Naive thymus-derived CD4-positive, alpha-beta T cell (primary cell): ENCODE measurements at places on chromosomes 5 and 9.

- DNase-seq = no peak
Measured at GRCh38 chr5:157088342-157088990, 20.4 kb downstream of the HAVCR2 start.

DNA sequence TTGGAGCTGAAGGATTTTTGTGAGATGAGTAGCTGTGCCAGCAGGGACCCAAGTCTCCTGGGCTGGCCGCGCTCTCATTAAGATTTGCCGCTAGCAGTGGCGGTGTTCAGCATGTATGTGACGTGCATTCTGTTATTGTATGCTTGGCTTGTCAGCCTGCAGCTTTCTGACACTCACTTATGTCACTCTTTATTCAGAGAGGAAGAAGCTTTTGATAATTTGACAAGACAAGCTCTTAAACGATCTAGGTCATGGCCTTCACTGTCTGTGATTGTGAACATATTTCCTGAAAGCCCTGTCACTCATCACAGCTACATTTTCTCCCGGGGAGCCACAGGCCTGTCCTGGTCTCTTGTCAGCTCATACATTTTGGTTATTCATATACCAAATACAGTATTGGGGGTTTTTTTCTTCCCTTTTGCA lies 98.2 kb upstream of the GRHPR start:
- no peak for DNase-seq

GRCh38 chr5:149062371-149063016 lies 368 bp downstream of the SH3TC2 start:
- no peak for DNase-seq

DNA sequence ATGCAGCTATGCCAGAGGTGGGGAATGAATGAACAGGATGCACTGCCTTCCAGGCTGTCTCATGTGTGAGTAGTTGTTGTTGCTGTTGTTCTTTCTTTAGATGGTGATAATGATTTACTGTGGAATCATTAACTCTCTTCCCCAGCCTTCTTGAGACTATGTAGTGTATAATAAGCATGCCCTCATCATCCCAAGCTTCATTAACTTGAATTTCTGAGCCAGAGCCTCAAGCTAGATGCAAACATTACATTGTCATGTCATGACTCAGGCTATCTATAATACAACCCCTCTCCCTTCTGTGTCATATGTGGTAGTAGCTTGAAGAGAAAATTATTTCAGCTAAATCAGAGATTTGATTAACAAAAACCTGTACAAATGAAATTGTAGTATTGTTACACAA lies 10.0 kb upstream of the ADAMTSL1 start:
- DNase-seq = no peak

GRCh38 chr9:134055981-134056461 lies 11.8 kb downstream of the BRD3 start:
- DNase-seq = no peak

DNA sequence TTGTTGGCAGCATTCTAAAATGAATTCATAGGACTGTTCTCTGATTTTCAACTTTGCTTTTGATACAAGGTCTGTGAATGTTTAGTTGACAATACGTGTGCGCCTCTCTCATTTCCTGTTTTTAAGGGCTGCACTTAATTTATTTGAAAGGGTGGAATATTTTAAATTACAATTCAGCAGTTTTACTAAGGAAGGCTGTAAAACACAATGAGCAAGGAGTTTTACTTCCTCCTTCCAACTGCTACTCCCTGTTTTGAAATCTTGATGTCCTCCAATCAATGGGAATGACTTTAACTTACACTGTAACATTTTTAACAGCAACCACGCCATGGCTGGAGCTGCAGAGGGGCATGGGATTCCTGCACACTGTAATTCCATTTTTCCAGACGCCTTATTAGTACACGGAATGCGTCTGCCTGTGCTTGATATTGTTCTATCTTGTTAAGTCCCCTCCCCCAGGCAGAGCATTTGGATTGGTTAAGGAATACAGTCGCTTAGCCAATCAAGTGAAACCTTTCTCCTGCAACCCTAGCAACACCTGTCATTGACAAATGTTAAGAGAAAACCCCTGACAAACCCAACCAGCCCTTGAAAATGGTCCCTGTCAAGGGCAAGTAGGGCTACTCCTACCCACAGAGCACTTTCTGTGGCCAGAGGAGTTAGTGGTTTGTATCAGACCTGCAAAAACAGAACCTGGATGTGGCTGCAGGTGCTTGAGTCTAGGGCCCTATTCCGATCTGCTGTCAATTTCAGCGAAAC lies 12.5 kb upstream of the ZSWIM6 start:
- DNase-seq = no peak

GRCh38 chr5:91219803-91220371 lies 163.2 kb downstream of the ARRDC3 start:
- DNase-seq = no peak

- no peak for DNase-seq
Measured at GRCh38 chr5:6302075-6302474, 76.3 kb downstream of the MED10 start.

DNA sequence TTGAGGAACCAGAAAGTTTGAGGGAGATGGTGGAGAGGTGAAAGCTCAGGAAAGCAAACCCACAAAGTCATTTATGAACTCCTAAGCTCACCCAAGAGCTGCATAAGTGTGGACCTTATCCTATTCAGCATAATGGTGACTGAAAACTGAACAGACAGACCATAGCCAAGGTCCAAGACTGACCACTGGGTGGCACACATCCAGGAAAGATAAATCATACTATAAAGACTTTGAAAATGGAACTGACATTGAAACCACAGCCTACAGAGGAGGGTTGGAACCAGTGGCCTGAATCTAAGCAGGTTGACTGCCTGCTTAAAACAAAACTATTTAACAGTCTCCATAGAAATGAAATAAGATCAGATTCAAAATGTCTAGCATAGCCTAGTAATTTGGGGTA lies 121.0 kb upstream of the RGS7BP start:
- no peak for DNase-seq

GRCh38 chr9:530681-531080 lies 310.8 kb upstream of the DMRT1 start:
- no peak for DNase-seq

DNA sequence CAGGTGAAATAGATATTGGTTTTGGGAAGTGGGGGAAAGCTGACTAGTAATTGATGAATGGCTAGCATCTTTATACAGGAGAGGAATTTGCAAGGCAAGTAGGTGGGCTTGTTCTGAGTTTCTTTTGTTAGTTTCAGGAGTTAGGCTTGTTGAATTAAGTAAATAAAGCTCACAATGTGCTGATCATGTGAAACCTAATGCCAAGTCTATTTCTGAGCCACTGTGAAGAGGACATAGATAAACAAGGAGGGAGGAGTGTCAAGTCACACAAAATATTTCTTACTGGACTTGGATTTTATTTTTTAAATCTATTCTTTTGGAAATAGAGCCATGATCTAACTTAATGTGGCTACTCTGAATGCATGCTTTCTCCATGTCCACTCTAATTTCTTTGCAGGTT lies 19.9 kb downstream of the GDA start:
- no peak for DNase-seq

- DNase-seq = no peak
Measured at GRCh38 chr9:134326724-134327601, 708 bp downstream of the RXRA start.

GRCh38 chr9:123550797-123551196 lies 194.8 kb downstream of the CRB2 start:
- DNase-seq = no peak

GRCh38 chr5:30690931-30691330 lies 502.6 kb upstream of the CDH6 start:
- no peak for DNase-seq

DNA sequence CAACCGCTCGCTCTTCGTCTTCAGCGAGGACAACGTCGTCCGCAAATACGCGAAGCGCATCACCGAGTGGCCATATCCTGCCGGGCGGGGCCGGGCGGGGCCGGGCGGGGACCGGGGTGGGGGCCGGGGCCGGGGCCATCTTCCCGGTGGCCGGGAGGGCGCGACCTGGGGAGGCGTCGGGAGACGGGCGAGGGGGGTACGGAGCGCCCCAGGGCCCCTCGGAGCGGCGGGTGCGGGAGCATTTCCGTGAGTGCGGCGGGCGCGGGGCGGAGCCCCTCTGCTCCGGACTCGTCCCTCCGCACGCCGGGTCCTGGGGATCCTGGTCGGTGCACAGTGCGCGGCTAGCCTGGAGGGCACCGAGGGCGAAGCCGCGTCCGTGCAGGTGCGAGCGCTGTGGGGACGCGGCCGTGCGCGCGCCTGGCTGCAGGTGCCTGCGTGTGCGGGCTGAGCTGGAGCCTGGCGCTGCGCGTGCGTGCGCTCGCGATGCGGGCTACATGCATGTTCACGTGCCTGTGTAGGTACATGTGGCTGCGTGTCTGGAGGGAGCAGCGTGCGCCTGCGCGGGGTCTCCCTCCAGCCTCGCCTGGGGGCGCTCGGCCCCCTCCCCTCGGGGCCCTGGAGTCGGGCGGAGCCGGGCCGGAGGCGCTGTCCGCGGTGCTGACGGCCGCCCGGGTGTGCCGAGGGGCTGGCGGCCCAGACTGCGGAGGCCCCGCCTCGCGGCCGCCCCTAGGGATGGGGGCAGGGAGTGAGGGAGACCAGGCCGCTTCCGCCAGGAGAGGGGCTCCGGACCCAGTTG lies 762 bp downstream of the CACNA1B start:
- DNase-seq = peak; percentile 30

- DNase-seq = peak; percentile 98
Measured at GRCh38 chr5:91383027-91383955, at the start of gene ARRDC3. Gene ARRDC3, minus strand, starts transcription at chr5:91383317. Its CDS starts 225 bp downstream, at chr5:91383092.

GRCh38 chr5:128491291-128491690 lies 46.8 kb downstream of the FBN2 start:
- no peak for DNase-seq

DNA sequence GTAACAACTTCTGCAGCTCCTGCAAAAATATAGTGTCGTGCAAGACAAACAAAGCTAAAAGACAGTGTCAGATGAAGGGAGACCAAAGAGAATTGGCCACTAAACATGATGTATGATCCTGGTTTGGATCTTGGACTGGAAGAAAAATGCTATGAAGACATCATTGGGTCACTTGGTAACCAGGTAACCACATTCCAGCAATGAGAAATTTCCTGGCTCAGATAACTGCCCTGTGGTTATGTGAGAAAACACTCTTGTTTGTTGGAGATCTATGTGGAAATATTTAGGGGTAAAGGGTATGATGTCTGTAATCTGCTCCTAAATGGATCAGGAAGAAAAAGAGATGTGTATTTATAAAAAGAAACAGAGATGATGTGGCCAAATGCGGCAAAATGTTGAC lies 45.5 kb upstream of the ANKRD33B start:
- DNase-seq = no peak

GRCh38 chr5:6419340-6419852 lies 29.3 kb upstream of the UBE2QL1 start:
- DNase-seq = no peak

DNA sequence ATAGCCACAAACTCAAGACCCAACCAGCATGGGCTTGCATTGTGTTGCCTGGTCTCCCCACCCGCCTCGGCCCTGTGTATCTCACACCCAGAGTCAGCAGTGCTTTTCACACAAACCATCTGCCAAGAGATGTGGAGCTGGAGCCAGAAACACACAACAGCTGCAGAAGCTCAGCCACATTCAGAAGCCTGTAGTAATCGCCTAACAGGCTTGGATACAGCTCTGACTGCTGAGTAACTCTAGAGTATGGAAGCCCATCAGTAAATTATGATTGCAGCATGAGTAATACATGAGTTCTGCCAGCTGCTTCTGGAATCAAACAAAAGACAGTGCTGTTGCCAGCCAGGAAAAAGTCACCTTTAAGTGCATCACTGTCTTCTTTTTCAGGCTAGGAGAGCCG lies 16.0 kb downstream of the TEK start:
- no peak for DNase-seq

- DNase-seq = no peak
Measured at GRCh38 chr9:109088221-109088620, 31.5 kb downstream of the TMEM245 start.

DNA sequence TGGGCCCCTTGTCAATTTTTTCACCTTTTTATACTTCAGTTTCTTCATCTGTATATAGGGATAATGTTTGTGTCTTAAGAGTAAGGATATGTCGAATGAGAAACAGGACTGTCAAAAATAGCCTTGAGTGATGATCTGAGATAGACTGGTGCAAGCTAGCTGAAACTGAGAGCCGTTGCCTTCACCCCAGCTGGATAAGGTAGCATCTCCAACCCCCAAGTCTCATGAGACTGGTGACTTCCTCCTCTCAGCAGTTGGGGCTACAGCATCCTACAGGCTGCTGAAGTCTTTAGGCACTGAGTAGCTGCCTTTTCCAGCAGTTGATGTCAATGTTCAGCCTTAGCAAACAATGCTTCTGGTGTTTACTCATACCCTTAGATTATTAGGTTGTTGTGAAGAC lies 330.2 kb downstream of the OSTF1 start:
- DNase-seq = no peak

GRCh38 chr5:72658161-72658560 lies 151.0 kb upstream of the ZNF366 start:
- no peak for DNase-seq

DNA sequence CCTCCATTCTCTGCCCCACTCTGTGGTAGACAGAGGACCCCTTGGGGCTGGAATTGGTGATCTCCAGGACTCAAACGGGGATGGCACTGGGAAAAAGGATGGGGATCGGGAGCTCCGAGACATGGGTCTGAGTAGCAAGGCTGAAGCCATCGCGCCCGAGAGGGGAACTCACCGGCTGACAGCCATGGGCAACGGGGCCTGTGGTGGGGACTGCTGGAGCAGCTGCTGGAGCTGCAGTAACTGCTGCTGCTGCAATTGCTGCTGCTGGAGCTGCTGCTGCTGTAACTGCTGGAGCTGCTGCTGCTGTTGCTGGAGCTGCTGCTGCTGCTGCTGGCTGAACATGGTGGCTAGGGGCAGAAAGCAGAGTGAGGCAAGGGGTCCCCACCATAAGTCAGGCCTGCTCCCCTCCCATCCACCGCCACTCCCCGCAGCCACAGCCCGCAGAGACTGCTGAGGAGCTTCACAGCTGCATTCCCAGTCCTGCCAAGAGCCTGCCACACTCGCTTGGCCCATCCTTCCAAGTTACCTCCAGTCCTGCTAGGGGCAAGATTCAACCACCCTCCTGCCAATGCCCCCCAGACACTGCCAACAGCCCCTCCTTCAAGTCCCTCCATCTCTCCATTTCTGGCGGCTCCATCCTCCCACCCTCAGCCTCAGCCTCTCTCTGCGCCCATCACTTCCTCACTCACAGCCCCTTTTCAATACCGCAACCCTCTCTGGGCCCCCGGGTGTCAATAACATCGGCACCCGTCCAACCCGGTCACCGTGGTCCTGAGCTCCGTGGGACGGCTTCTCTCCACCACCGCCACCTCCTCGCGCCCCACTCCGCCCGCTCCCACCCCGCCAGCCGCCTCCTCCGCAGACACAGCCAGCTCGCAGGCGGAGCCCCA lies 611 bp downstream of the CIZ1 start:
- DNase-seq = no peak

GRCh38 chr9:114631166-114631565 lies 20.1 kb downstream of the TMEM268 start:
- DNase-seq = no peak

- DNase-seq = no peak
Measured at GRCh38 chr9:20054734-20055133, 265.9 kb upstream of the SLC24A2 start.

DNA sequence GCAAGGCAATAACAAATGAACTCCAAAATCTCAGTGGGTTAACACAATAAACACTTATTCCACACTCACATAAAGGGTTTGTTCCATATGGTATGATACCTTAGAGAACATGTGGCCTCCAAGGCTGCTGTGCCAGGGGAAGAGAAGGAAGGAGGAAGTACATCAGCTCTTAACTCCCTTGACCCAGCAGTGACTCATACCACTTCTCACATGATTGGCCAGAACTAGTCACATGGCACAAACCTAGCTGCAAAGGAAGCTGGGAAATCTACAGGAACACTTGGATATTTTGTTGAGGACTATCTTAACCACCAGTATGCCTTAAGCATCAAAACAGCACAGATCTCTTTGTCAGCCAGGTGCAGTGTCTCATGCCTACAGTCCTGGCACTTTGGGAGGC lies 99.3 kb downstream of the SLIT3 start:
- no peak for DNase-seq
